ENCODE measurements at places on chromosomes 3 and 15. TPM values are rescaled to one million over a fixed set of nuclear protein-coding genes. Genes with fewer than 3 reads are reported as not detected.

GRCh38 chr3:78907367-78907766 lies 860.4 kb downstream of the ROBO1 start:
- DNase-seq = no peak

ZNF501 gene
- 6.9 TPM for total RNA-seq

SNX22 gene
- total RNA-seq = not detected

BSN gene
- total RNA-seq = 0.66 TPM
